ENCODE measurements at places on chromosomes 2 and 18.

DNA sequence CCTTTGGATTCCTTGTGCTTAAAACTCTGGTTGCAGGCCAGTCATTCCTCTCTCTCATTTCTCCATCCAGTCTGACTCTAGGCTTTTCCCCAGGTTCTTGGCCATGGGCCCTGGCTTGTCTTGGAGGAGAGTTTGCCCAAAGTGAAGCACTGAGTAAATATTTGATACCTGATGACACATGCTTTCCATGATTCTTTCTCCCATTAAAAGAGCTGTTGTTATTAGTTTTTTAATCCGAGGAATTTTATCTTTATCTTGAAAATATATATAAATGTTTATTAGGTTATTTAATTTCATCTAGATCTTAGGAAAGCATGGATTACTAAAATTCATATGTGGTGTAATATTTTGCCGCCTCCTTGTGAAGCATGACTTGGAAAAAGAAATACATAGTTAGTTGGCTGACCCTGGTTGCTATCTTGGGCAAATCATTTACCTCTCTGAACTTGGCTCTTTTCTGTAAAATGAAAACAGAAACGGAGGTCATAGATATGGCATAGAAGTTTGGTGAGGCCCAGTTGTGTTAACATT lies 650.1 kb downstream of the SLC4A3 start:
- DNase-seq = no peak

GRCh38 chr2:237261327-237261726 lies 152.6 kb downstream of the COL6A3 start:
- no peak for DNase-seq

DNA sequence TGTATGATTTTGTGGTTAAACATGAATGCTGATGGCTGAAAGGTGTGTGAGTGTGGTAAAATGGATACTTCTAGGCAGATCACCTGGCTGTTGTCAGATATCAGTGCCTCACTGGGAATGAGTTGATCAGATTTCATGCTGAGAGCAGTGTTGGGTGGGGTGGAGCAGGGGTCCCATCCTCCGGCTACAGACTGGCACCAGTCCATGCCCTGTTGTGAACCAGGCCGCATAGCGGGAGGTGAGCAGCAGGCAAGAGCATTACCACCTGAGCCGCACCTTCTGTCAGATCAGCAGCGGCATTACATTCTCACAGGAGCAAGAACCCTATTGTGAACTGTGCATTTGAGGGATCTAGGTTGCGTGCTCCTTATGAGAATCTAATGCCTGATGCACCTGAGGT lies 78.7 kb downstream of the GLI2 start:
- DNase-seq = no peak

DNA sequence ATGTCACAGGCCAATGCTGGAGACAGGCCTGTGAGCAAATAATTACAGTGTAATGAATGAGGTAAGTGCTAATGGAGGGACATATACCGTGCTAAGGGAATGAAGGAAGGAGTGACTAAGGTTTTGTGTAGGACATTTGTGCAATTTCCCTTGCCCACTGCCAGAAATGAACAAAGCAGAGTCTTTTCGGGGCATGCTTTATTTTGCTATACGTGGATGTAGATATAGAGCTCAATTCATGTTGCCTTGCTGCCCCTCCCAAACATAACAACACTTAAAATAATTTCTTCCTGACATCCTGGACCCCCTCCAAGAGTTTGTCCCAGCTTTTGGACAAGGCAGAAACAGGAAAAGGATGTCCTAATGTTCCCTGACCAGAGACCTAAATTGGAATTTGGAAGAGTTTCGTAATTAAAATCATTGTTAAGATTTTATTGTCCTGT lies 23.7 kb upstream of the CD28 start:
- no peak for DNase-seq

- no peak for DNase-seq
These were observed 118.4 kb downstream of the SH3BP4 start for GRCh38 chr2:235070063-235070706.

DNA sequence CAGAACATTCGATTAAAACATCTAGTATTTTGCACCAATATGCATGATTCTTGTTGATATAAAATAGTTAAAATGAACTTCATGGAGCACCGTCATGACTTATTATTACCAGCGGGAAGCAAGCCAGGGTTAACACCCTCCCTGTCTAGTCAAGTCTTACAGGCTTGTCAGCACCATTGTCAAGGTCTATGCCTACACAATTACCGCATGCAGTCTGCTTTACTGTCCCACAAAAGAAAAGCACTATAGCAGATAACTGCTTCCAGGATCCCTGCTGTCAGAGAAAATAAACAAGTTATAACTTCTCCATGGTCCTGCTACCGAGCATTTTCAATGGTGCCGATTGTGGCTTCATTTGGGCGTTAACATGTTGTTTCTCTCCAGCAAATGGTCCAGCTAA lies 968.0 kb upstream of the FAM98A start:
- no peak for DNase-seq
